T follicular helper cell (primary cell): ENCODE measurements at places on chromosomes 7 and 10.

GRCh38 chr7:43390576-43390975 is 192.3 kb upstream of the STK17A start:
- DNase-seq = no peak

DNA sequence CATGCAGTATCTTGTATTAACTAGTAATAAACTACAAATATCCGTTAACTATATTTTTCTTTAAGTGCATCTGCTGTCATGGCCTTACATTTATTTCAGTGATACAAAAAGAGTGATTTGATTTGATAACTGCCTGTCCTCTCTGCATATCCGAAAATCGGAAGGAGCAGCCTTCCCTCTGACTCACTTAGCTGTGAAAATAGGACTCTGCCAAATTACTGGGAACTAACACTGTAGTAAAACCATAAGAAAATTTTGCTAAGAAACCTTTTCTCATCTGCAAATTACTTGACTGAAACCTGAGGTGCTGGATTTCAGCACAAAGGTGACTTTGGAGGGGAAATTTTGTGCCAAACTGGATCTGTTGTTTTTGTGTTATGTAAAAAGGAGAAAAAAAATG is 176.6 kb upstream of the MKLN1 start:
- no peak for DNase-seq

- no peak for DNase-seq
These were observed 12.3 kb upstream of the FAM133B start for GRCh38 chr7:92602352-92603088.

- DNase-seq = no peak
These were observed 8.8 kb upstream of the SLC13A4 start for GRCh38 chr7:135736586-135737305.

DNA sequence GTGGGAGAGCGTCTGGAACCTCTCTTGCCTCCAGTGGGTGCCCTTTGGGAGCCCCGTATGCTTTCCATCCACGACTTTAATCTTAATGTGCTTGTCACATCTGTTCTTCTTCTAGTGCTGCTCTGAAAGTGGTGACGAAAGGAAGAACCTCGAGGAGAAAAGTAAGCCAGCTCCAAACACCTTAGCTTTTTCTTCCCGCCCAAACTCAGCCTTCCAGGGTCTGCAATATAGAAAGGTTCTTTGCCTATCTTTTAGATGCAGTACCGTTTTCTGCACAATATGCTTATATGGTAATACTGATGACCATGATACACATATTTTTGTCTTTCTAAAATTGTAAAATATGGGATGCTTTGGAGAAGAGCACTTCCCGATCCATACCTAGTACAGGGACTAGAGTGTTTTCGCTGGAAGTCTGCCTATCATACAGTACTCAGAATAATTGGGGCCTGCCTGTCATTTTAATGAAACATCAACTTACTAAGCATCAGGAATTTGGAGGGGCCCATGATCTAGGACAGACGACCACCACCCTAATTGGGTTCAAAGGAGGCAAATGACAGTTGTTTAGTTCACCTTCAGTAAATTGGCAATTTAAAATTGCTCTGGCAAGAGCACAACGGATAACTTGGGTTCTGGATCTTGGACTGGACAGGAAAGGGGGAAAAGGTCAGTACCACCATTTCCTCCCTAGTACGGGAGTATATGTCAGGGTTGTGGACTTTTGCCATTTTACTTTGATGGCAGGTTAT is 884 bp downstream of the RINT1 start:
- no peak for DNase-seq

DNA sequence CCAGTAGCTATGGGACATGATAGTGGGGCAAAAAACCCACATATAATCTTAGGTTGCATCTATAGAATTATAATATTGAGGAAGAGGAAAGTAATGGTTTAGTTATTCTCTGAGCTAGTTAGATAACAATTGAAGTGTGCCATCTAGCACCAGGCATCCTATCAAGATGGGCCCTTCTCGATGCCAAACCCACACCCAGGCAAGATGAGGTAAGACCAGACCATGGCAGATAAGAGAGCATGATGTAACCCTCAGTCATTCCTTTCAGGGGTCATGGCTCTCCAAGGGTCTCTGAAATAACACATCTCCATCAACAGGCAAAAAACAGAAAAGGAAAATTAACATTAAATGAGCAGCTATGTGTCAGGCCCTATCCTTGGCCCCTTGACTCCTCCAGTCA is 128.7 kb downstream of the SH3PXD2A start:
- DNase-seq = no peak

DNA sequence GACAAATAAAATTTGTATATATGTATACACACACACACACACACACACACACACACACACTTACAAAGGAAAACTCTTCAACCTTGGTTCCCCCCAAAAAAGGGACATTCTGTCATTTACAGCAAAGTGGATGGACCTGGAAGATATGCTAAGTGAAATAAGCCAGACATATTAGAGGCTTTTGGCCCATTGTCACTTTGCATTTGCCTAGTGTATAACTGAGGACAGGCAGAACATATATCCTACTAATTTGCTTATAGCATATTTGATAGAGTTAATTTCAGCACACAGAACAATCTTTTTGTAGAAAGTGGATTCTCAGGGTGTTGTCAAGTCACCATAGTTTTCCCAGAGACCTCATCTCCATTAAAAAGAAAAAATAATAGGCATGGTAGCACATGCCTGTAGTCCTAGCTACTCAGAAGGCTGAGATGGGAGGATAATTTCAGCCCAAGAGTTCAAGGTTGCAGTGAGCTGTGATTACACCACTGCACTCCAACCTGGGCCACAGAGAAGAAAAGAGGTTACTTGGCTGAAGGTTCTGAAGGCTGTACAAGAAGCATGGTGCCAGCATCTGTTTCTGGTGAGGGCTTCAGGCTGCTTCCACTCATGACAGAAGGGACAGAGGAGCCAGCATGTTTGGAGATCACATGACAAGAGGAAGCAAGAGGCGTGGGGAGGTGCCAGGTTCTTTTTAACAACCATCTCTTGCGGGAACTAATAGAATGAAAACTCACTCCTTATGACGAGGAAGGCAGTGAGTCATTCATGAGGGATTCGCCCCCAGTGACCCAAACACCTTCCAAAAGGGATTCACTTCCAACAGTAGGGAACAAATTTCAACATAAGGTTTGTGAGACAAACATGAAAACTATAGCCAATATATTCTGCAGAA is 135.6 kb downstream of the TMEM168 start:
- DNase-seq = no peak

- no peak for DNase-seq
These were observed 89.8 kb upstream of the PPP2R2D start for GRCh38 chr10:131810805-131811629.

GRCh38 chr10:85606401-85606800 is 760.2 kb downstream of the GRID1 start:
- DNase-seq = no peak

DNA sequence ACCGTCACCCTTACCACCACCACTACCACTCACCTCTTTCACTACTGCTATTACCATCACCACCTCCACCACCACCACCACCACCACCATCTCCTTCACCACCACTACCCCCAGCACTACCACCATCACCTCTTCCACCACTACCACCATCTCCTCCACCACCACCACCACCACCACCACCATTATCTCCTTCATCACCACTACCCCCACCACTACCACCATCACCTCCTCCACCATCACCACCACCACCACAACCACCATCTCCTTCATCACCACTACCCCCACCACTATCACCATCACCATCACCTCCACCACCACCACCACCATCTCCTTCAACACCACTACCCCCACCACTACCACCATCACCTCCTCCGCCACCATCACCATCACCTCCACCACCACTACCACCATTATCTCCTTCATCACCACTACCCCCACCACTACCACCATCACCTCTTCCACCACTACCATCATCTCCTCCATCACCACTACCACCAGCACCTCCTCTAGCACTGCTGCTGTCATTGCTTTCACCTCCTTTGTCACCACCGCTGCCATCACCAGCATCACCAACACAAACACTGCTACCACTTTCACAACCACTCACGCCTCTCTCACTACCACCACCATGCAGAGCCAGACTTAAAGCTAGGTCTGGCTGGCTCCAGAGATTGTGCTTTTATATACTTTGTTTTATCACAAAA is 109.3 kb downstream of the ICA1 start:
- no peak for DNase-seq

DNA sequence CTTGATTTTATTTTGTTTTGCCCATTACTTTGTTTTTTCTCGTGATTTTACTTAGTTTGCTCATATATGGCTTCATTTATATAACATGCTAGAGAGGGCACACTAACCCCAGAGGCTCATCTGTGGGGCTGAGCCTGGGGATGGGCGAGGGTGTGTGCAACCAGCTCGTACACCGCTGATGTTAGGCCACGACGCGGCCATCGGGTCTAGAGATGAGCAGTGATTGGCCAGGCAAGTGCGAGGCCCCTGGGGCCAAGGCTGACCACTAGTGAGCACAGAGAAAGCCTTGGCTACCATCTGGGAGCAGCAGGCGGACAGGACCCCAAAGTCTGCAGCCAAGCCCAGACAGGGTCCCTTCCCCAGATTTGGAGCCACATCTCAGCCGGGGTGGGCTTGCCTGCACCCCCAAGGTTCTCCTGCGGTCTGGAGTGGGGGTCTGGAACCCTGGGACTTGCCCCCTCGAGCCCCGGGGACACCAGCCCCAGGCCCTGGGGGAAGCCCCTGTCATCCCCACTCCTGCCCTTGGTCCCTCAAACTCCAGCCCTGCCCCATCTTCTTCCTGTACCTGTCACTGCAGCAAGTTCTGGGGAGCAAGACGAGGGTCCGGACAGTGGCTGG is 3.7 kb downstream of the FUOM start:
- DNase-seq = no peak

DNA sequence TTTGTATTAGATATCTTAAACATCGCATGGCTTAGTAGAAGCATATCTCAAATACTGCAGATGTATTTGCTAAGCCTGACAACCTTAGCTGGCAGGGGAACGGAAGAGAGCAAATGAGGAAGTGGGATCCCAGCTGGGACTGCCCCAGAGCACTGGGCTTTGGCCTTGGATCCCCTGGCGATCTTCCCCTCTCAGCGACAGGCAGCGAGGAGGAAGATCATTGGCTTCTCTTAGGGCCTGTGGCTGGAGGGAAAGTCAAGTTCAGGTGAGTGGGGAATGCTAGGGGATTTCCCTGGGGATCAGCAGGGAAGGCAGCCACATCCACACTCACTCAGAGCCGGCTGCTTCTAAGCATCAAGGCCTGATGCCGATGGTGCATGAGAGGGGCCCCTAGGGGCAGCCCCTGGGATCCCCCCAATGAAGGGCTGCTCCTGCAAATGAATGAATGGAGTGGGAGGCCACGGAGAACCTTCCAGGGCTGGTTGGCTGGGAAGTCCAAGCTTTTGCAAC is 42.0 kb downstream of the LYZL2 start:
- DNase-seq = no peak

- no peak for DNase-seq
These were observed 80.7 kb upstream of the PPP1R3C start for GRCh38 chr10:91713461-91714072.

- DNase-seq = no peak
These were observed 37.2 kb downstream of the RAPGEF5 start for GRCh38 chr7:22319424-22320403.

DNA sequence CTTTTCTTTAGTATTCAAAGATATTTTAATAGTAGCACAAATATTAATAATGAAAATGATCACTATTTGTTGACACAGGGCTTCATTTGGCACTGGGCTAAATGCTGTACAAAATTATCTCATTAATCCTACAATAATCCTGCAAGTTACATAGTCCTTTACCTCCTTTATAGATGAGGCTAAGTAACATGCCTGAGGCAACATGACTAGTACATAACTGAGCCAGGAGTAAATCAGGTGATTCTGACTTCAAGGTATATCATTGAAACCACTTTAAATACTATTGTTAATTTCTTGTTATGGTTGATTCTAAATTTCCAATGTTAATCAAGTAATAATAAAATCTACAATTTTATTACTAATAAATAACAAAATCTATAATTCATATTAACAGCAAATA is 39.8 kb downstream of the SEM1 start:
- no peak for DNase-seq

- no peak for DNase-seq
These were observed 196.3 kb downstream of the DNAJC1 start for GRCh38 chr10:21807180-21807579.

DNA sequence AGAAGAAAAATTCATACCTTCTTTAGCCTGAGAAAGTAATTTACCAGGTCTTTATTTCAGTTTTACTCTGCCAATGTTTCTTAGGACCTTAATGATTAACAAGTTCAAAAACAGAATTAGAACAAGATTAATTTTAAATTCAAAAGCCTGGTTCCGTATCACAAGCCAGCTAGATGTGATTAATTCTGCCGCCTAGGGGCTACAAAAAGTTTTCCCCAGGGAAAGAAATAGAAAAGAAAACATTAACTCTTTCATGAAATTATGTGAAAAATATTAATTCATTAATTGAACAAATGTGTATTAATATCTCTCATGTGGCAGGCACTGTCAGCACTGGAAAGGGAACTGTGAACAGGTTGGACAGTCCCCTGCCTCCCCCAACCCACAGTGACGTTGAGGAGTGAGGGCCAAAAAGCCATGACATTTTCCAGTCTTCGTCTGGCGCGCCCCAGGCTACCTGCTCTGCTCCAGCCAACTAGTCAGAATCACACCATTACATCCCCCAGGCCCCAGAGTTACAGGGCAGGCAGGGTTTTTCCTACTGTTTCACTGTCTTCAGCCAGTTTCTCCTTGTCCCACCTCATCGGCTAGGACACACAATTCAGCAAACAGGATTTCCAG is 20.1 kb downstream of the TMEM176A start:
- no peak for DNase-seq

DNA sequence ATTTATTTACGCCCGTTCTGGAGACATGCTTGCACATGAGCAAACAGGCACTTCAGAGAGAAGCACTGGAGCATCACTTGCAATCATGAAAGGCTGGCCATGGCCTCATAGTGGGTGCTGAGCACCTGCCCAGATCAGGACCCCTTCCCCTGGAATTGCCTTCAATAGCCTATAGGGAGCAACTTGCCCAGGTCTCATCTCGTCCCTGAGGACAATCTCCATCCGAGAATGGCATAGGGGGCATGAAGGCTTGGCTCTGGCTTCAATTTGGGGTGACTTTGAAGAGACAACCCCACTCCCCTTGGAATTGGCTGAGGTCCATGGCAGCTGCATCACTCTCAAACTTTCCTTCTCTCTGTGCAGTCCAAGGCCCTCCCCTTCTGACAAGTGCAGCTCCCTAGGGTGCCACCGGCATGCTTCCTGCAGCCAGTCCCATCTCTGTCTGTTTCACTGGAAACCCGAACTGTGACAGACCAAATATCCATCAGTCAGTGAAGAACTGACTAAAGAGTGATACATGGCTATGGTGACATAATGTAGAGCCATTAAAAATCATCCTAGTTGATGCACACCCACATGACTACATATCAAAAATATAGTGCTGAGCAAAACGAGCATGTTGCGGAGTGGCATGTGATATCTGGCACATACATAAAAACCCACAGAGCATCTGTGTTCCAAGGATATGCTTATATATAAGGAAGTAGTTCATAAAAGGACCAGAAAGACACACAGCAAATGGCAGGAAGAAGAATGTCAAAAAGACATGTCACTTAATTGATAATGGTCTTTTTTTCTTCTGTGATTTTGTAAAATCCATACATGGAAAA is 12.4 kb downstream of the GDF2 start:
- DNase-seq = no peak

- no peak for DNase-seq
These were observed 183.3 kb downstream of the SGMS1 start for GRCh38 chr10:50440489-50440888.

GRCh38 chr7:45069444-45070253 is 19.1 kb downstream of the NACAD start:
- DNase-seq = no peak

- DNase-seq = no peak
These were observed 7.6 kb upstream of the TMEM248 start for GRCh38 chr7:66913118-66914037.
